Amniotic stem cell (primary cell): ENCODE measurements at places on chromosomes 12 and 14.

- DNase-seq, result no peak
These were observed 835.2 kb downstream of the FSCB start for GRCh38 chr14:43671716-43672485.

GRCh38 chr12:31346267-31346666 lies 20.3 kb upstream of the SINHCAF start:
- DNase-seq, result no peak

DNA sequence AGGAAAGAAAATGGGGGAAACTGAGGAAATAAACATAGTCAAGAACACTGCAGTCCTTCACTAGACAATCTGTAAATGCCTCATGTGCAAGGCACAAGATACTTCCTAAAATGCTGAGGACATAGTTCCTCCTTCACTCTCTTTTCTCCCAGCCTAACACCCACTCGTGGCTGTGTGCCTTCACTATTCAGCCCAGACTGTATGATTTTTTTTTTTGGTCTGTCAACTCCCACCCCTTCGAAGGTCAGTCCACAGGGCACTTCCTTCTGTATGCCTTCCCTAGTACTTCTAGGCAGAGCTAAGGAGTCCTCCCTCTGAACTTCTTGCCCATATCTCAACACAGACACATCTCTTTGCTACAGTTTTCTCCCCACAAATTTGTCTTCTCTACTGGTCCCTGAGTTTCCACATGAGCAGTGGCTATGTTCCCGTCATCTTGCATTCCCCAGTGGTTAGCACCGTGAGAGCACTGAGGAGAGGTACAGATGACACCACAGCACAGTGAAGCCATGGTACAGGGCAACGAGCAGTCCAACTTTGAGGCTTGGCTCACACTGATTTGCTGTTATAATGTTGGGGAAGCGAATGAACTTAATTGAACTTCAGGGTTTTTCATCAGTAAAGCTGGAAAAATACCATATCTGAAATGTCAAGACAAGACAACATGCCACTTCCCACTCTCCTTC lies 24.1 kb upstream of the SYCP3 start:
- no peak for DNase-seq

GRCh38 chr14:98203421-98203820 lies 1068.6 kb downstream of the BCL11B start:
- DNase-seq, result no peak

- DNase-seq, result no peak
These were observed 990.2 kb upstream of the ATXN7L3B start for GRCh38 chr12:73547421-73547820.

DNA sequence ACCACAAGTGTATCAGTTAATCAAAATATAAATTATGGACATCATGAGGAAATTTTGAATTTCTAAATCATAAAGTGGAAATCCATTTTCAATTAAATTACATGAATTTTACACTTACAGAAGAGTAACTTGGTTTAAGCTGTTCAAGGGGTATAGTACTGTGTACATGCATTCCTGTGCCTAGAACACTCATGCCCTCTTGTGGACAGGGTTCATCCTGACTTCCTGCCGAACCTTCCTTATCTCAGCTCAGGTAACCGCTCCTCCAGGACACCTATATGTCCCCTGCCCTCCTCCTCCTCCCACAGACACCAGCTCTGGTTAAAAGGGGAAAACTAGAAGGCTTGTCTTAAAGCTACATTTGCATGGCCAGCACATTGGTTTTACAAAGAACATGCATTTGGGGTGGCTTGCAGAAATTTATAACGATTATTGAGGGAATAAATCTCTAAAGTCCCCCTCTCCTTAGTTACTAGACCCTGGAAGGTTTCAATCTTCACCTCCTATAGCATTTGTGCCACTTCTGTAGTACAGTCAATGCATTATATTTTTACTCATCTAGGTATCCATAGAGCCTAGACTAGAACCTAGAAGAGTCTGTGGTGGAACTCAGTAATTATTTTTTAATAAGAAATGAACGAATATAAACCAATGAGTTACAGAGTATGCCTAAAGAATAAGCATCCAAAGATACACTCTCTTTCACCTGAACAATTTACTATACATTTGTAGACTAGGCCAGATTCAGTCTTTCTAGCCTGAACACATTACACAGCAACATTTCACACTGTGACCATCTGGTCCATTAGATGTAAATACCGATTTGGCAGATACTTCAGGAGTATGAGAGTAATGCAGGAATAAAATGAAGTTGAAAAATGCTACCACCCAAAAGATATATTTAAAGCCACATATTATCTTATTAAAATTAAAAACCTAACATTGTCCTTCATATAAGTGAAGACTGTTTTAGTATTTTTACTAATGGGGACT lies 345.6 kb downstream of the PAWR start:
- DNase-seq, result no peak

DNA sequence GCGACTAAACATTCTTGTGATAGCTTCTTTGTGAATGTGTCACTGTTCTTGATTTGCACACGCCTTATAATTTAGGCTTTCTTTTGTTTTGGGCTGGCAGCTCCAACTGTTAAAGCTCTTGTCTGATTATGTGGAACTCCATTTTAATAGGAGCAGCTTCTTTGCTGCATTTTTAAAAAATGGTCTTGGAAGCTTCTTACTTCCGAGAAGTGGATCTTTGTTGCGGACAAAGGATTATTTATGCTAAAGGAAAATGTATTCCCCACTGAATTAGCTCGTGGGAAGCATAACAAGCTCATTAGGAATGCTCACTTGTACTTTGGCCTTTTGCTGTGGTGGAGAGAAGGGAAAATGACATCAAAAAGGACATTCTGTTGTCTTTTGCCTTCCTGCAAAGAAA lies 20.0 kb downstream of the GAS2L3 start:
- DNase-seq, result no peak

DNA sequence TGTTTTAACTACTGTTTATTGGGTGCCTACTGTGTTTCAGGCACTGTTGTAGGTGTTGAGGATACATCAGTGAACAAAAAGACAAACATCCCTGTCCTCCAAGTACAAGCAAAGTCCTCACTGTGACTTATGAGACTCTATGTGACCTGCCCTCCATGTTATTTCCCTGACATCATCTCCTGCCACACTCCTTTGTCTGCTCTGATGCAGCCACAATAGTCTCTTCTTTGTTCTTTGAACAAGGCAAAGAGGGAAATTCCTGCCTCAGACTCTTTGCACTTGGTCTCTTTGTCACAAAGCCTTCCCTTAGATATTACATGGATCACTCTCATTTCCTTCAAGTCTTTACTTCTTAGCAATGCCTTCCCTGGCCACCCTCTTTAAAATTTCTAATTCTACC lies 240.1 kb upstream of the SRRM4 start:
- no peak for DNase-seq

GRCh38 chr14:75267141-75267721 lies 11.4 kb upstream of the FOS start:
- no peak for DNase-seq

DNA sequence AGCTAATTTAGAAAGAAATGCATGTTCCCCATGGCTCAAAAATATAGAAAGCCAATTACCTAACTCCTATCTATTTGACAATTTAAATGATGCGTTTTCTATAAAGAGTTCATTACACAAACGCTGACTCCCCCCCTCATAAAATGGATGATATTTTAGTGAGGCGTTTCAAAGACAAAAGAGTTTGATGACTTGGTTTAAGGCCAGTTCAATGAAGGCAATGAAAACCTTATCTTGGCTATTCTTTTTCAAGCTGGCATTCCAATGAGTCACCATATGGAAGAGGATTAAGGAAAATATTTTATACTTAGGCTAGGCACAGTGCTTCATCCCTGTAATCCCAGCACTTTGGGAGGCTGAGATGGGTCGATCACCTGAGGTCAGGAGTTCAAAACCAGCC lies 62.7 kb downstream of the HMGA2 start:
- DNase-seq, result no peak

- no peak for DNase-seq
These were observed 14.3 kb downstream of the EXOC3L4 start for GRCh38 chr14:103108749-103109207.

GRCh38 chr12:68609998-68610369 lies 715 bp upstream of the RAP1B start:
- DNase-seq, result no peak

GRCh38 chr12:54306925-54307741 lies 6.3 kb upstream of the NFE2 start:
- DNase-seq, result no peak

DNA sequence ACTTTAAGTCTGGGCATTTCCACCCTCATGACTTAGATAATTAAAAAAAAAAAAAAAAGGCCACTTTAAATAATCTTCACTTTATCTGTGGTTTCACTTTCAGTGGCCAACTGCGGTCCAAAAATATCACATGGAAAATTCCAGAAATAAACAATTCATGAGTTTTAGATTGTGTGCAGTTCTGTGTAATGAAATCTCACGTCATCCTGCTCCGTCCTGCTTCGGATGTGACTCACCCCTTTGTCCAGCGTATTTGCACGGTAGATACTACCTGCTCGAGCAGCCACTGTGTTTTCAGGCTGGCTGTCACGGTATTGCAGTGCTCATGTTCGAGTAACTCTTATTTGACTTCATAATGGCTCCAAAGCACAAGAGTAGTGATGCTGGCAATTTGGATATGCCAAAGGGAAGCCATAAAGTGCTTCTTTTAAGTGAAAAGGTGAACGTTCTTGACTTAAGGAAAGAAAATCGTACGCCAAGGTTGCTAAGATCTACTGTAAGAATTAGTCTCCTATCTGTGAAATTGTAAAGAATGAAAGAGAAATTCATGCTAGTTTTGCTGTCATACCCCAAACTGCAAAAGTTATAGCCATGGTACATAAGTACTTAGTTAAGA lies 2.4 kb downstream of the E2F7 start:
- DNase-seq, result no peak

DNA sequence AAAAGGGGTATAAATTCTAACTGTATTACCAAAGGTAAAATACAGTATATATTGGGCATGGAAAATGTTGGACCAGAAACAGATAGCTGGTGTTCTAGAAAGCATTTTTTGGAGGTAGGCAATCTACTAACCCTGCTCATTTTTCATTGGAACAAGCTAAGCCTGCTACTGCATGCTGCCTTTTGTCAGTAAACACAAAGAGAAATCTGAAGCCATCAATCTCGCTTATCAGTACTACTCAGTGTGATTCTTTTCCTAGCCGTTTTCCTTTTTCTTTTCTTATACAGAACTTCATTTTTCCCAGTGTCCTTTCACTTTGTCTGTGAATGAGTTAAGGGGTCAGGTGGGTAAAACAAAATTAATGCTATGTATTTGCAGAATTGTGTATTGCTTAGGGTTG lies 312.3 kb downstream of the NPAS3 start:
- DNase-seq, result no peak

DNA sequence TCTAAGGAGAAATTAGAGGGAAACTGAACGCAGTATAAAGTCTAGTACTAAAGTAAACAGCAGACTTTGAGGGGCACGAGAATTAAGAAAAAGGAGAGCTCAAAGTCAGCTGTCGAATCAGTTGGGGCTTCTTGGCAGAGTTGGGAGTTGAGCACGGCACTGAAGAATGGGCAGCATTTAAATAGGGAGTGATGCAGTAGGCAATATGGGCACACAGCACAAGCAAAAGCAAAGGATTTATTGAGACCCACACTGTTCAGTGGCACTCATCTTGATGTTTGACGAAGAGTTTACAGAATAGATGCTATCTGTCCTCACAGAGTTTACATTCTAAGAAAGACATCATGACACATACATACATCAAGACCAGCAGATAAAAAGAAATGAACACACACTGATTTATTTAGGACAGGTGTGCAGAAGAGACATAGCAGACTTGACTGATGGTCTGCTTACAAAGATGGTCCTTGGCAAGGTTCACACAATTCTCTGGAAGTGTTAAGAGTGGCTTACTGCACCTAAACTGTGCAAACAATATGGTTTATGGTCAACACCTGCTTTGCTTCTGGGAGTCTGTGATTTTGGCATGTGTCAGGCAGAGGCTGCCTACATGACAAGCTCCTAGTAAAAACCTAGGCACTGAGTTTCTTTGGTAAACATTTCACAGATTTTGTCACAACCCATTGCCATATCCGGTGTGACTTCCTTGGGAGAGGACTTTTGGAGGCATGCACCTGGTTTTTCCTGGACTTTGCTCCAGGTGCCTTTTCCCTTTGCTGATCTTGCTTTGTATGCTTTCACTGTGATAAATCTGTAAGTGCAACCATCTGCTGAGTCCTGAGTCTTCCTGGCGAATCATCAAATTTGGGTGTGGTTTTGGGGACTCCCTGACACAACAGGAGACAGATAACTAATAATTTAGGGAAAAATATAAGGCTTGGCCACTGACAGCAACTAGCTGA lies 26.3 kb downstream of the ALKBH1 start:
- no peak for DNase-seq

- DNase-seq, result no peak
These were observed 34.4 kb upstream of the P2RX4 start for GRCh38 chr12:121175383-121176119.

DNA sequence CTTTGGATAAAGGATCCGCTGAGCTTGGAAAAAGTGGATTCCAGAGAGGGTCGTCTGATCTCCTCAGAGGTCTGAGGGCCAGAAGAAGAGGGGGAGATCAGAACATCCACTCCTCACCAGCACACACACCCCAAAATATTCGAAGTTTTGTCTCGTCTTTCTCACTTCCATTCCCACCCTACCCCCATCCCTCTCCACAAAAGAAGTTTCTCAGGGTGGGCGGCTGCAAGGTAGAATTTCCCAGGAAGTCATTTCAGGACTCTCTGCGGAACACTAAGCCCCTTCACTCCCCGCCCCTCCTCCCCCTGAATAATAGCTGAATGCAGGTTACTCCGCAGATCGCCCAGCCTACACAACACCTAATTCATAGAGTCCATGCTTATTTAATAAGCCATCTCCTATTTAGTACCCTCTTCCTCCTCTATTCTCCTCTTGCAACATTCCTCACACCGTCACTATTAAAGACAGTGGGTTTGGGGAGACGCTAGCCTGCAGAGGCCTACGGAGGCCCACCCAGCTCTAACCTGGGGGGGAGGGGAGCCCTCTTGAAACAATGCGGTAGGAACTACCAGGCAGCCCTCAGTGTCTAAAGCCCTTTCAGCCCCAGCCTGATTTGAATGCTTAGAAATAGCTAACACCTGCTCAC lies 649 bp upstream of the SALL2 start:
- no peak for DNase-seq

- no peak for DNase-seq
These were observed 3.5 kb downstream of the LPAR5 start for GRCh38 chr12:6632026-6632983.

- DNase-seq, result peak; percentile 34
These were observed 1.1 kb downstream of the SLC6A15 start for GRCh38 chr12:84911271-84912197.

DNA sequence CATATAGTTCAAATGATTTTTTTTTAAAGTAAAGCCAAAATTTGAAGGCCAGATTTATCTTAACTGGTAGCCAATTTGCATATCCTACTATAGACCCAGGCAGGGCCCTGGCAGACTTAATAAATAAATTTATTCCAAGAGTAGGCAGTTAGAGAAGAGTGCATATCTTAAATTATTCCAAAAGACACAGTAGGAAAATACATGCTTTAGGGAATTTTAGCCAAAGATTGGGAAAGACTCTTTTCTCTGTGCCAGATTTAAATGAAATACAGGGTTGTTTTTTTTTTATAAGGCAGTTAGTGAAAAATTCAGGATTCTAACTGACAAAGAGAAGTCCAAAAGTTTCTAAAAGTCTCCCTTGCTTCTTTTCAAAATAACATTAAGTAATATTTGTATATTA lies 65.5 kb downstream of the ST8SIA1 start:
- no peak for DNase-seq
